ENCODE measurements at places on chromosomes 12 and 14.

GRCh38 chr12:38544330-38545066 lies 227.9 kb downstream of the ALG10B start:
- DNase-seq = no peak

- no peak for DNase-seq
Observed at GRCh38 chr12:112447106-112447505, 28.4 kb downstream of the PTPN11 start.

- no peak for DNase-seq
Observed at GRCh38 chr14:75299059-75299458, 20.4 kb downstream of the FOS start.

GRCh38 chr14:24690492-24690891 lies 56.5 kb upstream of the GZMB start:
- DNase-seq = no peak

DNA sequence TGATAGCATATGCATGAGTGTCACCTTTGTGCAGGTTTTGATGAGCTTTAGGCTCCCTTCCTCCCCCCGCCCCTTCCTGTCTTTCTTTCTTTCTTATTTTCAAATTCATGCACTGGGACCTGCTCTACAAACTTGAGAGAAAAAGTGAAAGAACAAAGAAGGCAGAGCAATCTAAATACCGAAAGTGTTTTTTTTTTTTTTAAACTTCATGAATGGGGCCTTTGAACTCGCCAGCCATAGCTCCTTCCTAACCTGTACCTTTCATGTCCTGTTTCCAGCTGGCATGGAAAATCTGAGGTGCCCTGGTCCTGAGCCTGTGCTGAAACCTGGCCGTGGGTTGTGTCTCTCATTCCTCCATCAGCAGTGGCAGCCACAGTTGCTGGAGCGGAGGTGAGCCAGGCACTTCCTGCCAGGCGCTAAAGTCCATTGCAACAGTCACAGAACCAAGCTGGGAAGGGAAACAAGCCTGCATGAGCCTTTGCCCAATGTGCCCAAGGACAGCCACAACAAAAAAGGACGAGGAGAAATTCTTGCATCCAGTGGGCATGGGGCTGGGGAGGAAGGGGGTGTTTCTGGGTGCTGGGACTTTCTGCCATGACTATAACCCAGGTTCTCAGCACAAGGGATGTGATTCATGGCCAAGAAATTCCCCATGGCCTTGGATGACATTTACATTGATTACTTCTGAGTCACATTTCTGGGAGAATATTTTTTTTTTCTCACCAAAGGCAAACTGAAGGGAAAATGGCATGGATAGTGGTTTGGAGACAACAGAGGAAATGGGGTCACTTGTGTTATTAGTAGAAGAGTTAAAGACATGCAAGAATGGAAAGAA lies 102.7 kb downstream of the TMEM30B start:
- no peak for DNase-seq

- no peak for DNase-seq
Observed at GRCh38 chr12:45989287-45989686, 1.1 kb downstream of the SCAF11 start.

- DNase-seq = no peak
Observed at GRCh38 chr12:65961190-65962035, 137.1 kb downstream of the HMGA2 start.

DNA sequence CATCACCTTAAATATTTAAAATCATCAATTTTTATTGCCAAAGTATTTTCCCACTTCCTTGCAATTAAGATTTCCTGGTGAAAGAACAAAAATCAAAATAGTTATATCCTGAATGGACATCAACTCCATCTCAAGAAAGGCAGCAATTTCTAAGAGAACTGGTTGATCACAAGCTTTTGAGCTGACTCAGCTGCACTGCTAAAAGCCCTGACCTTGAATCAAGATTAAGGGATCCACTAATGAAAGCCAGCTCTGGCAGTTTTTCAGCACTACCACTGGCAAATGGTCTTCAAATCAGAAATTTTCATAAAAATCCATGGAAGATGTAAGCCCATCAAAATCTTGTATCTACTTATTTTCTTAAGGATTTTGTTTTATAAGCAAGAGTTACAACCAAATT lies 123.4 kb downstream of the SLC6A15 start:
- no peak for DNase-seq

GRCh38 chr12:57208631-57209282 lies 7.8 kb upstream of the NXPH4 start:
- no peak for DNase-seq

- no peak for DNase-seq
Observed at GRCh38 chr12:124685689-124686369, 118.4 kb upstream of the NCOR2 start.

DNA sequence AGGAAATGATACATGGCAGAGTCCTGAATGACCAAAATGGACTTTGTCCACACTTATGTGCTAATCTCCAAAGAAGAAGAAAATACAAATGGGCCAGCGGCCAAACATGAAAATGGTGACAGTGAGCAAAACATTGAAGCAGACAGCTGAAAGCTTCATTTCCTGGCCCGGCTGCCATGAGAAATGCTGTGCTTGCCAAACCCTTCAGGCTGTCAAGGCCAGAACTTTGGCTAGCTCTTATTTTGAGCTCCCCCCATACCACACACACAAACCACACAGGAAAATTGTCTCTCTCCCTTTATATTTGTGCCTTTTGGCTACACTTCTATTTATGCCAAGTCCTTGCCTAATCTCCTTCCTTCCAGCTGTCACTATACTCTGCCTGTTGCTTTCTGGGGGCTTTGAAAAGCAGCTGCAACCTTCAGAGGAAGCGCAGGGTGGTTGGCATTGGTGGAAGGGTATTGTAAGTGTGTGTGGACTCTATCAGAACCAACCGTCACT lies 323.8 kb downstream of the RAD51B start:
- DNase-seq = no peak

GRCh38 chr12:100986595-100987547 lies 192.3 kb downstream of the ANO4 start:
- no peak for DNase-seq

- no peak for DNase-seq
Observed at GRCh38 chr14:102495491-102496330, 13.9 kb downstream of the ANKRD9 start.

DNA sequence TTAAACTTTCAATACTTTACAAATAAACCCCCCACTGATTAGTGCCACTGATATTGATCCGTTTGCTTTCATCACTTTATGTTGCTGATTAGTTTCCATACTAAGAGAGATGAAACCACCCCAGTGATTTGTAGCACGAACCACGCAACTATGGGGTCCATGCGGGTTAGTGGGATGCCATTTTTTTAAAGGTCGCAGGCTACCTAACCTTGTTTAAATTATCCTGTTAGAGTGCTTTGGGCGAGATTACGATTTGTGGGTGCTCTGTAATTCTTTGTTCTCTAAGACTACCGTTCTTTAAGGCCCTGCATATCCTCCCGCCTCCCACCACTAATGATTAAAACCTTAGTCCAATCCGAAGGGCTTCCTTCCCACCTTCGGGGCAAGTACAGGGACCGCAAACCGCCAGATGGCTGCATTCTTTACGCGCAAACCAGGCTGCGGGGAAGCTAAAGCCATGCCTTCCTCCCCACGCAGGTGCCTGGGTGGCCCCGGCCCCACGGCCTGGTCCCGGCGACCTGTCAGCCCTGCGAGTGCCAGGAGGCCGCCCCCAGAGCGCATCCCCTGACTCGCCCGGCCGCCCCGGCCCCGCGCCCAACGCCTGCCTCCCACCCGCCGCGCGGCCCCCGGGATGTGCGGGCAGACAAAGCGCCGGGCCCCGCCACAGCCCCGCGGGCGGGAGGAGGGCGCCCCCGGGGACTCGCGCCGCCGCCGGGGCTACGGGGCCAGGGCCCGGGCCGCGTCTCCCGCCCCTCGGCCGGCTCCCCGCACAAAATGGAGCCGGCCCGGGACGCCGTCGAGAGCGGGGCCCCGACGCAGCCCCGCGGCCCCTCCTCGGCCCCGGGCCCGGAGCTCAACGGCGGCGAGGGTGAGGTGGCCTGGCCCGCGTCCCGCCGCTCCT lies 759 bp downstream of the NFYB start:
- no peak for DNase-seq

GRCh38 chr14:61350427-61351270 lies 29.3 kb downstream of the PRKCH start:
- DNase-seq = no peak

All from stimulated activated CD4-positive, alpha-beta T cell treated with anti-CD3 and anti-CD28 coated beads, TNF-alpha, amount 100 ng/mL, for 1 hour (primary cell).